Stimulated activated CD8-positive, alpha-beta memory T cell treated with anti-CD3 and anti-CD28 coated beads, Interleukin-4, amount 100 ng/mL, for 1 hour (primary cell): ENCODE measurements at places on chromosomes 11 and 22.

- no peak for DNase-seq
These were observed 37.9 kb downstream of the PAK1 start for GRCh38 chr11:77435972-77436371.

GRCh38 chr11:111066846-111067245 lies 178.7 kb upstream of the POU2AF2 start:
- DNase-seq = no peak

- no peak for DNase-seq
These were observed 1506.8 kb downstream of the BRD1 start for GRCh38 chr22:48320683-48321451.

DNA sequence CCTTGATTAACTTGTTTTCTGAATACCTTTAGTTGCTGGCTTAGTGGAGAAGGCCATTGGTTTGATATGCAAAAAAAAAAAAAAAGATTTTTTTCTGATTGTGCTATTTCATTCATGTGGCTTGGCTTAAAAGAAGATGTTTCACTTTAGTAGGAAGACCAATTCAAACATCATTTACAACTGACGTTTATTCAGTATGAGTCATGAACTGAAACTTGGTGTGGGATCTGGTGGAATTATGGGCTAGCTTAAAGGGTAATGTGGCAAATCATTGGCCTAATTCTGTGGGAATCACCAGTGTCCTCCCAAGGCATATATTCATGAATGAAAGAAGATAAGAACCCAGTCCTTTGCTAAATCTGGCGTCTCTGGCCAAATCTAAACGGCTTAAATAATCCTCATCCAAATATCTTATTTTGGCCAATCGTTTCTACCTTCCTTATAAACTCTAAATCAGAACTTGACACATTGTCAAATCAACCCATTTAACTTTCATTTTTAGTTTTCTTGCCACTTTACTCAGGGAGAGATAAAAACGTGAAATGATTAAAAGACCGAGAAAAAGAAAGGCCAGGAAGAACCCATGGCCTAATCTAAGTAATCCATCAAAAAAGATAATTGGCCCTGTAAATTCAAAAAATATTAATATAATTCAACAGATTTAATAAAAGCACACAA lies 77.0 kb downstream of the DDIAS start:
- no peak for DNase-seq

DNA sequence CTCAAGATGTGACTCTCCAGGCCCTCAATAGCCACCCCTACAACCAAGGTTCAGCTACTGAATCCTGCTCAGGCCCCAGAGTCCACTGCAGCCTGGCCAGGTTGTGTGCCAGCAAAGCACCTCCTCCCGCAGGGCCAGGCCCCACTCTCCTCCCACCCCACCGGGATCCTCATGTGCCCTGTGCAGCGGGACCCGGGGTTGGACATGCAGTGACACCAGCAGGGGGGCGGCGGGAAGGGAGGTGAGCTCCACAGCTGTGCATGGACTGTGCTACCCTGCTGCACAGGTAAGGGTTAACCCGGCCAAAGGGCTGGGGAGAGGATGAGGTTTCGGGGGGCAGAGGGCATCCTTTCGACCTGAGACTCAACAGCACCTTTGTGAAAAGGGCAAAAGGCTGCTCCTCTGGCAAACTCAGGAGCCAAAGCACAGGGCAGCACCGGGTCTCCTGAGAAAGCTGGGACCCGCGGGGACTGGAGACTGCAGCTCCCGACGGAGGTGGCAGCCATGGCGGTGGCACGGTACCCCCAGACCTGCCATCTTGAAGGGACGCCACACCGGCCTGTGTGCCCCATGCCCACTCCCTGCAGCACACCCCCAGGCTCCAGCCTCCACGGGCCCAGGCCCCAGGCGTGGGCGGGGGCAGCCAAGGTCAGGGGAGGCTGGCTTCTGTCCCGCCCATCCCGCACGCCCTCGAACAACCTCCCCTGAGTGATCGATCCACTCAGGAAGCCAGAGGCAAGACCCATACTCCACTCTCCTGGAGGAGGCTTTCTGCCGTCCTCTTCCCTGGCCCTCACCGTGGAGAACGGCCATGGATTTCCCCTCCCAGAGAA lies 10.6 kb downstream of the PLXNB2 start:
- DNase-seq = no peak

DNA sequence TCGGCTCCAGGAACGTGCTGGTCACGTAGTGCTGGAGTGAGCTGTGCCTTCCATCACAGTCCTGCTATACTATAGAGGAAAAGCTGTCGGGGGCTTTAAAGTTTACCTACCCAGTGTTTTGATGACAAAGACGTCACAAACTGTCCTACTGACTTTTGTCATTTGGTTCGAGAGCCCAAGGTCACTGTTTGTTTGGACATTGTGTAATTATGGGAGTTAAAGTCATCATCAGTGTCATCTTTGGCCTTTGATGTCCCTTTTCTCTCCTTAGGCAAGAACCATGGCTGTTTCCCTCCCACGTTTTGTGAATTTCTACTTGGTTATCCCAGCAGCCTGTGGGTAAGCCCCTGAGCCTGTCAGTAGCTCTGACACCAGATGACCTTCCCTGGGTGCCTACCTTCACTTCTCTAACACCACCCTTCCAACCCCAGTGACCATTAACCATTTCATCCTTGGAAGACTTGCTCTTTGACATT lies 59.3 kb downstream of the SLC1A2 start:
- no peak for DNase-seq

GRCh38 chr11:88404932-88405710 lies 67.6 kb upstream of the CTSC start:
- no peak for DNase-seq

GRCh38 chr11:64059339-64060140 lies 23.8 kb downstream of the FLRT1 start:
- no peak for DNase-seq

GRCh38 chr11:82676483-82677094 lies 57.1 kb downstream of the FAM181B start:
- no peak for DNase-seq

DNA sequence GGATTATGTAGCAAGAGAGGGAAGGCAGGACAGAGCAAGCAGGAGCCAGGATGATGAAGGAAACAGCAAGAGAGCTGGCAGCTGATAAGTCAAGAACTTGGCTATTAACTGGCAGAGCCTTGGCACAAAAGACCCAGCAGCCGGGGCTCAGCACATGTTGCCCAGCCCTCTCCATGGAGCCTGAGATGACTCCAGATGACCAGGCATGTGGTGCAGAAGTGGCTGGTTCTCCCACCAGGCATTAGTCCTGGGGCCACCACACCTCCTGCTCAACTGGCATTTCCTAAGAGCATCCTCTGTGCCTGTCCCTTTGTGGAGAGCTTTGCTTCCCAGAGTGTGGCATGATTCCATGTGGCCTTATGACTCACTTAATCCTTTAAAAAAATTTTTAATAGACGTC lies 522.6 kb downstream of the MN1 start:
- DNase-seq = no peak

GRCh38 chr11:19772480-19772879 lies 59.8 kb downstream of the NAV2 start:
- no peak for DNase-seq

DNA sequence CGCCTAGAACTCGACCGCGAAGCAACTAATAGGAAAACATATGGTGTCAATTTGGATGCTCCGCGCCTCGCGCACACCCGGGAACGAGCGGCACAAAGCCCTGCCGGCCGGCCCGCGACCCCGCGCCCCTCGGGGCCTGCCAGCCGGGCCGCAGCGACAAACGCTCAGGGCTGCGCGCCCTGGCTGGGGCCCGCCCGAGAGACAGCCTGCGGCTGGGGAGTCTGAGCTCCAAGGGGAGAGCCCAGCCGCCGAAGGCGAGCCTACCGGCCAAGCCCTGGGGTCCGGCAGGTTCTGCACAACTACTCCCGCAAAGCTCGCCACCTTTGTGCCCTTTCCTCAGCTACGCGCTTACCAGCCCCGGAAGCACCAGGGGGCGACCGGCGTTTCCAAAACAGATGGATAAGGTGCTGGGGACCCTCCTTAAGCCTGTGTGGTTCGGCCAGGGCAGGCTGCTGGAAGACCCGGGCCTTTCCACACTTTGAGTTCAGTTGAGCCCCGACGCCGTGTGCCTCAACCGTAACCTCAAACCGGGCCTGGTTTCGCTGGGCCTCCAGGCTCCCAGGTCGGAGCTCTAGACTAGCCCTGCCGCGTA lies 6.0 kb downstream of the PAX6 start:
- no peak for DNase-seq

GRCh38 chr22:49855251-49855911 lies 1.7 kb downstream of the ZBED4 start:
- no peak for DNase-seq

DNA sequence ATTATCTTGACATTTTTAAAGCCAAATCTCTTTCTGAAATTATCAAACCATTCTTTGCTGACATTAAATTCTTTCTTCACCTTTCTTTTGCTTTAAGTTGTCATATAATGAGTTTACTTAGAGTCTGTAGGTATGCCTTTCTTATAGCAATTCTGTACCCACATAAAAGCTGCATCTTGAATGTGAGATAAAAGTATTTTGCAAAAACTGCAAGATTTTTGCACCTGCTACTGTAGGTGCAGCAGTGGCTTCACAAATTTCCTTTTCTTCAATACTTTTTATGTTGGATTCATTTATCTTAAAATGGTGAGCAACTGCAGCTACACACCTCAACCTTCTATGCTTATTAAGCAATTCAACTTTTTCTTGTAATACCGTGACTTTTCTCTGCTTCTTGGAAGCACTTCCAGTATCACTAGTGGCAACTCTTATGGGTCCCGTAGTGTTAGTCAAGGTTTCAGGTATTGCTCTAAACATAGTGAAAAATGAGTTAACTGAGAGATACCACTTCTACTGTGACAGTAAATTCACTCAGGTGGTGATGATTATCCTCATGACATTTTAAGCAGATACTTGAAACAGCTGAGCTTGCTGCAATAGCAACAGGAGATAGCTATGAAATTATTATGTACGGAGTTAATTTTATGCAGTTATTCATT lies 18.8 kb downstream of the ZFP91 start:
- DNase-seq = no peak

DNA sequence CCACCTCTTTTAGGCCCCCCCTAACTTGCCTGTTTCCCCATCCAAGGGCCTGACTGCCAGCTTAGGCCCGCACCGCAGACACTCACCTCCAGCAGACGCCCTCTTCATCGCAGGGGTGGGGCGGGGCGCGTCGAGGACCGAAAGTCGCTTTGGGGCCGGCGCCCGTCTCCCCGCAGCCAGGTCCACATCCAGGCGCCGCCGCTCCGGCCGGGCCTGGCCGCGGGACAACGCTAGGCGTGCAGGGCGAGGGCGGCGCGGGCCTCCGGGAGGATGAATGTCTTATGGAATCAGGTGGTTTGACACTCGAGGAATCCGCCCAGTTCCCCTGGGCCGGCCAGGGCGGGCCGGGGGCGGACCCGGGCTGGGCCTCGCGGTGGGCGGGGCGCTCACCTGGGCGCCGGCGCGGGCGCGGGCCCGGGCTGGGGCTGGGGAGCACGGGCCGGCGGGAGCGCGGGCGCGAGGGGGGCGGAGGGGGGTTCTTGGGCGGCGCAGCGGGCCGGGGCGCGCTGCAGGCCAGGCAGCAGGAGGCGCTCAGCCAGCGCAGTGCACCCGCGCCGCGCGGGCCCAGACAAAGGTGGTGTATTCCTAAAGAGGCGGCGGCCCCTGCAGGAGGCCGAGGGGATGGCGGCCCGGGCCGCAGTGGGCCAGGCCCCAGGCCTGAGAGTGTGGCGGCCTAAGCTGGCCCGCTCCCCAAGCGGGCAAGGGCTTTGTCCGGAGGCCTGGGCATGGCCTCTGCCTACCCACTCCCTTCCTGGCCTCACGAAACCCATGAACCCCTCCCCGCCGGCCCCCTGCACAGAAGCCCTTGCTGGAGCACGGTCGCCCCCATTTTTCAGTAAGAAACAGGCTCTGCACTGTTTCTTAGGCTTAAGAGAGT lies 177.6 kb downstream of the IGLL1 start:
- no peak for DNase-seq

DNA sequence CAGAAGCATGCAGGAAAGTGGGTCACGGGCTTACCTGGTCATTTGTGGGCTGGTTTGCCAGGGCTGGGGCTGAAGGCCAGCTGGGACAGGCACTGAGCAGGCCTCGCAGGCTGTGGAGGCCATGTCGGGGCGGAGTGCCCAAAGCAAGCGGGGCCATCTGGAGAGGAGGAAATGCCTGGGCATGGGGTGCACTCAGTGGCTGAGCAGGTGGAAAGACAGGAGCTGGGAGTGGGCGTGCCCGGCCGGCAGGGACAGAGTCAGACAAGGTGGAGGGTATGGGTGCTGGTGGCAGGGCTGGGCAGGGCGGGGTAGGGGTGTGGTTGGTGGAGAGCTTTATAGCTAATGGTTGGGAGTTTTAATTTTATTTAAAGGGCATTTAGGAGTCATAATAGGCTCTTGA lies 27.4 kb downstream of the DAGLA start:
- DNase-seq = no peak

- DNase-seq = no peak
These were observed 33.9 kb downstream of the ENDOD1 start for GRCh38 chr11:95123556-95123955.

- DNase-seq = no peak
These were observed 28.0 kb downstream of the USP35 start for GRCh38 chr11:78216571-78217287.

- no peak for DNase-seq
These were observed 15.7 kb downstream of the GRIK4 start for GRCh38 chr11:120527111-120527761.

DNA sequence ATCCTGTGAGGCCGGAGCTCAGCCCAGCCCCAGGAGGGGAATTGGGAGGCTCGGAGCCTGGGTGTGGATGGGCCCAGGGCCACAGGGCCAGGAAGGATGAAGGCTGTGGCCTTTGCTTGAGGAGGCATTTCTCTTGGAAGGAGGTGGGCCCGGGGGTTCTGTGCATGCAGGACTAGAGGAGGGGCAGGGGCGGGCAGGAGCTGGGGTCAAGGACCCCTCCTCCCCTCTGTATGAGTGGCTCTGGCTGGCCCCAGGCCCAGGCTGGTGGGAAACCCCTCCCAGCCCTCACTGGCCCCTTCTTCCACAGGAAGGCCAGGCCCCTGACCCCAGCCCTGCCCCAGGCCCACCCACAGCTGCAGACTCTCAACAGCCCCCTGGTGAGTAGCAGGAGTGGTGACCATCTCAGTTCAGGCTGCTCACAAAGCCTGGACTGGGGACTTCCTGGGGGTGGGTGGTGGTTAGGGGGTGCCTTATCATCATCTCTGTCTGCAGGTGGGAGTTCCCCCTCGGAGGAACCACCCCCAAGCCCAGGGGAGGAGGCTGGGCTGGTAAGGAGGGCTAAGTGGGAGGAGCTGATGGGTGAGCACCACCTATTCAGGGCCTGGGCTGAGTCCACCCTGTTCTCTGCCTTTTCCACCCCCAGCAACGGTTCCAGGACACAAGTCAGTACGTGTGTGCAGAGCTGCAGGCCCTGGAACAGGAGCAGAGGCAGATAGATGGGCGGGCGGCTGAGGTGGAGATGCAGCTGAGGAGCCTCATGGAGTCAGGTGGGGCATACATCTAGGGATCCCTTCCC lies 6.0 kb downstream of the KCNK7 start:
- DNase-seq = no peak

GRCh38 chr11:63766531-63767235 lies 1.9 kb downstream of the ZFTA start:
- DNase-seq = no peak

- no peak for DNase-seq
These were observed 3.6 kb downstream of the CCDC85B start for GRCh38 chr11:65894034-65894591.
